ENCODE measurements at places on chromosomes 6 and 20. TPM values are rescaled to one million over a fixed set of nuclear protein-coding genes. Genes with fewer than 3 reads are reported as not detected.

Gene SSTR4
- total RNA-seq: not detected

Gene VSTM2L
- total RNA-seq: 7.4 TPM

Gene PPP1R14C
- total RNA-seq: 0.78 TPM

Gene SLC2A10
- total RNA-seq: not detected

Gene GSTA2
- total RNA-seq: not detected

Gene TNFRSF21
- 34.3 TPM for total RNA-seq

Gene SIRPD
- not detected for total RNA-seq

Gene ETV7
- total RNA-seq: 0.09 TPM

Gene RNGTT
- 8.7 TPM for total RNA-seq

All from A549 treated with RU486 at 1 μM for 4 hours (cell line).